ENCODE measurements at places on chromosomes 4 and X.

DNA sequence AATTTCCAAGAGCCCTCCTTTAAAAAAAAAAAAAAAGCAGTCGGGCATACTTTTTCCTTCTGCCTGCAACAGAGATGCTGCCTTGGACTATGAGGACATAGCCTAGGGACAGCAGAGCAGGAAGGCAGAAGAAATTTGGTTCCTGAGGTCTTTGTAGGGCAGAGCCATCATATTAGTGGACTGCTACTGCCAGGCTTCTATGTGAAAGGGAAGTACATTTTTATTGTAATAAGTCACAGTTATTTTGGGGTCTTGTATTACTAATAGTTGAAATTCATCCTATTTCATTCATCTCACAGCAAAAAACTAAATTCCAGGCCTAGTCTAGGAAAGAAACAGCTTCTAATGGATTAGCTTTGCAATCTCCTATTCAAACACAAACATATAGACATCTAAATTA is 211.2 kb downstream of the NSUN7 start:
- DNase-seq, result no peak

DNA sequence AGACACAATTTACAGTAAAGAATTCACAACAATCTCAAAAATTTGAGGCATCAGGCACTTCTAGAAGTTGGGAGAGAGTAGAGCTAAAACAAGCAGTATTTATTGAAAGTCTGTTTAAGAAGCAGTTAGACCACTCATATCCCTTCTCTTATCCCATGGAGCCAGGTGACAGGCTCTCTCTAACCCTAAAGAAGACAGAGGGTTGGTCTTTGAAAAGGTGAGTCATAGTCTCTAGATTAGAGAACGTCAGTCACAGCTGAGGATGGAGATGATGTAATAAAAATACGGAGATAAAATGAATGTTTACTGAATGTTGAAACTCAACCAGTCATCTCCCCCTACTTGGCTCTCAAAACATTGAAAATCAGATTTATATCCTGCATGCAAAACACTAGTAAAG is 223.8 kb downstream of the CHIC2 start:
- no peak for DNase-seq

GRCh38 chr4:84855774-84856173 is 110.7 kb downstream of the WDFY3 start:
- DNase-seq, result no peak

GRCh38 chr4:172786039-172786792 is 382.4 kb upstream of the GALNT7 start:
- no peak for DNase-seq

DNA sequence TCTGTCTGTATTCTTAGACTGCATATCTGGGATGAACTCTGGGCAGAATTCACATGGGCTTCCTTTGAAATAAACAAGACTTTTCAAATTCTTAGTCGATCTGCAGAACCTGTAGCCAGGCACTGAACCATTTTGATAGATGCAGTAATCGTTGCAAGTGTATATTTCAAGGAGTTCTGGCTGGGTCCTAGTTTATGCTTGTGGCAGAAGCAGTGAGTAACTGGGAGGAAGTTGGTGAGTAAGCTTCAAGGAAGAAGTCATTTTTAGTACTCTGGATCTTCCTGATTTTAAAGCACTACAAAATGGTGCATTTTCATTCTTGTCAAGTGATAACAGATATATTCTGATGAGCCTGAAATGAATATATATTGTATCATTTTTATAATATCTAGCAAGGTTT is 9.5 kb downstream of the HPRT1 start:
- no peak for DNase-seq

GRCh38 chrX:155127465-155127864 is 56.2 kb downstream of the BRCC3 start:
- no peak for DNase-seq

DNA sequence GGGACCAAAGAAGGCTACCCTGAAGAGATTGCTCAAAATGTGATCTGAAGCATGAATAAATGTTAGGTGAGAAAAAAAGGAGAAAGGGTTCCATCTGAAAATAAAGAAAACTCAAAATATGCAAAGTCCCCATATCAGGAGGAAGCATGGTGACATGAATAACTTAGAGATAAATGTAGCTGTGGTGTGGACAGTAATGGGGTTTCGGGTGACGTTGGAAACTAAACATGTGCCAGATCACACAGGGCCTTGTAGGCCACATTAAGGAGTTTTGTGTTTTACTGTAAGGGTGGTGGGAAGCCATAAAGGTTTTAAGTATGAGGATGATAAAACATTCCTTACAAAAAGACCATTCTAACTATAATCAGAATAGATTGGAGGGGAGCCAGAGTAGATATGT is 40.3 kb upstream of the ACSL4 start:
- DNase-seq, result peak; percentile 29

GRCh38 chrX:40063555-40063954 is 34.2 kb downstream of the BCOR start:
- no peak for DNase-seq

GRCh38 chr4:54107951-54108748 is 8.2 kb downstream of the GSX2 start:
- no peak for DNase-seq

DNA sequence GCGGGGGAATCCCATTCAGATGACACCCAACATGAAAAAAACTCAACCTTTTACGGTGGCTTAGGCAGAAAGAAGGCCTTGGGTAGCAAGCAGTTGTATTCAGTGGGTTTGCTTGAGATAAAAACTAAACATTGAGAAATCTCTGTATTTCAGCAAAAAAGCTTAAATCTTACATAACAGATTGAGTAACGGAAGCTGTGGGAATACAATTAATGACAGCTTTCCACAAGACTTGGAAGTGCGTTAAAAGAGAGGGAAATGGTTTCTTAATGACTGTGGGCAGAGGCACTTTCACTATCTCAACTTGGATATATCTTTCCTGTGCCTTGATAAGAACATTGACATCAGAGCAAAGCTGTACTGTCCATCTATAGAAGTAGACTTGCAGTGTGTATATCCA is 418.5 kb upstream of the HS3ST1 start:
- DNase-seq, result no peak

- DNase-seq, result no peak
Observed at GRCh38 chr4:22190855-22191254, 242.3 kb upstream of the KCNIP4 start.

DNA sequence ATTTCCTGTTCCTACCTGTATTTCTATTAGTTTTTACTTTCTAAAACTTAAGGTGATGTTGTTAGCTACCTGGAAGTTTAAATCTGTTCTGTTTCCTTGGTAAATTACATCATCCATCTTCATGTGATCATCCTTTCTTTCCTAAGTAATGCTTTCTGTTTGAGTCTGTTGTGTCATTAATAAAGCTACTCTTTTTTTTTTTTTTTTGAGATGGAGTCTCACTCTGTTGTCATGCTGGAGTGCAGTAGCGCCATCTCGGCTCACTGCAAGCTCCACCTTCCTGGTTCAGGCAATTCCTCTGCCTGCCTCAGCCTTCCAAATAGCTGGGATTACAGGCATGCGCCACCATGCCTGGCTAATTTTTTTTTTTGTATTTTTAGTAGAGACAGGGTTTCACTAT is 73.3 kb downstream of the FIP1L1 start:
- no peak for DNase-seq

DNA sequence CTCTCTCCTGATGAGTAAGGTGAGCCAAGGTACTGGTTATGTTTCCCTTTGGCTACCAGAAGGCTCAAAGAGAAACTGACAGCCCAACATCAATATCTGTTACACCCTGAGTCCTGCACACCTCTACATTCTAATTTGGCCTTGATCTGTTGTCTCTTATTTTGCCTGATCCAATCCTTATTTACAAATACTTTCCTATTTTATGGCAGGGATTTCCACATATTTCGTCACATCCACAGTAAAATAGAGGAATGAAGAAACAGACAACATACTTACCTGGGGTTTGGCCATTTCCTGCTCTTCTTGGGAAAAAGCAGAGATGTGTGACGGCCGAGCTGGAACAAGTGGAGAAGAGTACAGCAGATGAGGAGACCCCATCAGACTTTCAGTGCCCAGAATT is 1.5 kb downstream of the ZNF182 start:
- no peak for DNase-seq

DNA sequence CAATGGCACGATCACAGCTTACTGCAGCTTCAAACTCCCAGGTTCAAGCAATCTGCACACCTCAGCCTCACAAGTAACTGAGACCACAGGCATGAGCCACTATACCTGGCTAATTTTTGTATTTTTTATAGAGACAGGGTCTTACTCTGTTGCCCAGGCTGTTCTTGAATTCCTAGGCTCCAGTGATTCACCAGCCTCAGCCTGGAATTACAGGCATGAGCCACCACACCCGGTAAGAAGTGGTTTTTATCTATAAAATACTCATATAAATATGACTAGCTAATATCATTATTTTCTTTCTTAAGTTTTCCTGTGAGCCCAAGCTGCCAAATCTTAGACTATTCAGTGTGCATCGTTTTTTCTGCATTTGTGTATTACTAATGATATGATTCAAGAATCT is 4.4 kb downstream of the SCFD2 start:
- no peak for DNase-seq
